Hippocampal formation (tissue), 2 donors: ENCODE measurements at places on chromosomes 7 and 10.

DNA sequence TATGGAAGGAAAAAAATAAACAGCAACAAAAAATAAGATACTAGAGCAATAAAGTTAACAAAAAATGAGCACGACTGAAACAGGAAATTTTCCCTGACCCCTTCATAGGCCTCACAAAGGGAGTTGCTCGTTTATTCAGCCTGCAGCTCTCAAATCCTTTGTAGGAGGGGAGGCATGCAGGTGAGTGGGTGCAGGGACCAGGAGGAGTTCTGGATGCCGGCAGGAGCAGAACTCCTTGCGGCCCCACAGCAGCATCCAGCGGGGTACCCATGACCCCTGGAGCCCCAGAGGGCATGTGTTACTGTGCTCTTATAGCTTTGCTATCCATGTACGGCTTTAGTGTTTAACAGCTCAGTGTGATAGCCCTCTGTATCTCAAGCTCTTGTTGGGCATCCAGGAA, 5.8 kb downstream of the TAS2R39 start:
- DNase-seq, result no peak

DNA sequence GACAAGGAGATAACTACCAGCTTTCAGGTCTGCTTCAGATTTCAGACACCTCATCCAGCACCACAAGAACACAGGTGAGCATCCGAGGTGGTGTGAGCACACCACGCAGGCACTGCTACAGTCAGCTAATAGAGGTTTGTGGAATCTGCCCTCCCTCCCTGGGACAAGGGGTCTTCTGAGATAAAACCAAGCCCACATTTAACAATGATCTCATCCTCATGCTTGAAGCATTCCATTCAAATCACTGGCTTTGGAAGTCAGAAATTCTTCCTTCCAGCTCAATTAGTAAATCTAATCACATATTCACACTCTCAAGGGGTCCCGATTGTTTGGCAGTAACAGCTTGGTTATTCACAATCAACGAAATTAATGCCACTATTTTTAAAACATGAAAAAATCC, 331.4 kb downstream of the ELMO1 start:
- no peak for DNase-seq

DNA sequence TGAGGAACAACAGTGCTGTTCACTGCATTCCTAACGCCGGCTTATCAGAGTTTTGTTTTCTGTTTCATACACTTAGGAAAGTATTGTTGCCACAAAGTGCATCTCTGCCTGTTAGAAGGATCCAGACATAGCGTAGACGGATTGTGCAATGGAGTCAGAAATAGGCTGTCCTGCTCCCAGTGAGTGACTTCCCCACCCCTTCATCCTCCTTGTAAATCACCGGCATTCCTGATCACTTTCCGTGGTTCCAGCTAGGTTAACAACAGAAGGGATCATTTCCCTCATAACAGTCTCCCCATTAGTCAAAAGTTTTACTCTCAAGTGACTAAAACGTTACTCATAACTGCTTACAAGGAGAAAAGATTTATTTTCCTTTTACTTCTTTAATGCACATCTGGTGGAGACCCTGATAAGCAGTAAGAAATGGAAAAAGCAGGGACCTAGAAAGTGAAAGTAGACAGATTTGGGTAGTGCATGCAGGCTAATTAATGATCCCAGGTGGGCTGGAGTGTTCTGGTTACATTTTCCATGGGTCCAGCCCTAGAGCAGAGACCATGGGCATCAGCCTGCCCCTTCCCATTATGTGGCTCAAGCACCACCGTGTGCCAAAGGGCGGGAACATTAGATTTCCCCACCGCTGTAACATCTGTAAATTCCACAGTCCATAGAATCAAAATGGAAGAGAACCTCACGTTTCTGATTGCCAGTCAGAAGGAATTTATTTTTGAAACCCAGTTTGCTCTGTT, 395.1 kb upstream of the GALNT17 start:
- no peak for DNase-seq

- no peak for DNase-seq
These were observed 23.0 kb downstream of the JCAD start for GRCh38 chr10:30036341-30036740.

DNA sequence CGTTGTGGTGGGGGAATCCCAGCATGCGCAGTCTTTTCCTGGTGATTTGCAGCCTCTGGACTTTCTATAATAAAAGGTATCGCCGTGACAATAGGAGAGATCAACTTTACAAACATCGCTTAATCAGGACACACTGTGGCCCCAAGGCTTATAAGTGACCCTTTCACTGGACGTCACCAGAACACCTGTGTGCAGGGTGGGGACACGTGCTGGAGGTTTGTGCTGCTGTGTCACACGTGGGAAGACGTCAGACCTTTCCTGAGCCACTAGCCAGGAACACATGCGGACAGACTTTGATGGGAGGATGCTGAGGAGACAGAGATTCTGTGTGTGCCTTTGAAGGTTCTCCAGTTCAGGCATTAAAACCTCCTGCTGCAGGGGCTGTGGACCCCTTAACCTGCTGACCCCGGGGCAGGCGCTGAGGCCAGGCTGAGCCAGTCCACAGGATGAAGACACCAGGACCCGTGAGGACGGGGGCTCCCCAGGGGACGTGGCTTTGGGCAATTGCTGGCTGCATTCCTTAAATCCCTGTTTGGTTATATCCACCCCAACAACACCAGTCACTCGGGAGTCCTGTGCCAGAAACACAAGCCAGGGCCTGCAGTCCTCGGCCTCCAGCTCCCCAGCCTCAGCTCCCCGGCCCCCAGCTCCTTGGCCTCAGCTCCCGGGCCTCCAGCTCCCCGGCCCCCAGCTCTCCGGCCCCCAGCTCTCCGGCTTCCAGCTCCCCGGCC, 183.4 kb downstream of the PTPRN2 start:
- no peak for DNase-seq

DNA sequence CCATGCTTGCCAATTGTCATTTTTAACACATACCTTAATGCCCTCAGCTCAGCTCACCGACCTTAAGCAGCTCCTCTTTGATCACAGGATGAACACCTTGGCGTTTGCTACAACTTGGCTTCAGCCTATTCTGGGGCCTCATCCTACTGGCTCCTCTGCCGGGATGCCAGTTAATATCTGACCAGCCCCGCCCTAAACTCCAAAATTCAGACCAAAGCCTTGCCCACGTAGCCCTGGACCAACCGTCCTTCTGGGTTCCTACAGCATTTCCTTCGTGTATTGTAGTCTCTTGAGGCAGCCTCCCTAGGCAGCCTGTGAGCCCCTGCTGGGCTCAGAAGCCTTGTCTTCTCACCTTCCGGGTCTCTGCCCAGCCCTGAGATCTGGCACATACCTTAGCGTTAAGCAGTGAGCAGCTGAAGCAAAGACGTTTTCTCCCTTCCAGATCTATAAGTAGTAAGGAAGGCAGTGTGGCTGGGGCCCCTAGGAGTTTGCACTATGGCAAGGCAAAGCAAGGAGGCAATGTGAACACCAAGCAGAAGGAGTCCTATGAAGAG, 836 bp downstream of the ENO4 start:
- DNase-seq, result no peak

- no peak for DNase-seq
These were observed 177.3 kb upstream of the GRB10 start for GRCh38 chr7:50959991-50960390.
